Neural crest cell (in vitro differentiated cells): ENCODE measurements at places on chromosomes 2 and 18. TPM values are rescaled to one million over a fixed set of nuclear protein-coding genes. Genes with fewer than 3 reads are reported as not detected.
A peak's percentile ranks its signal among the peaks of the same experiment; 100 is the strongest.

Gene ORC4
- total RNA-seq, result 63.9 and 65.1 TPM in 2 replicates

DNA sequence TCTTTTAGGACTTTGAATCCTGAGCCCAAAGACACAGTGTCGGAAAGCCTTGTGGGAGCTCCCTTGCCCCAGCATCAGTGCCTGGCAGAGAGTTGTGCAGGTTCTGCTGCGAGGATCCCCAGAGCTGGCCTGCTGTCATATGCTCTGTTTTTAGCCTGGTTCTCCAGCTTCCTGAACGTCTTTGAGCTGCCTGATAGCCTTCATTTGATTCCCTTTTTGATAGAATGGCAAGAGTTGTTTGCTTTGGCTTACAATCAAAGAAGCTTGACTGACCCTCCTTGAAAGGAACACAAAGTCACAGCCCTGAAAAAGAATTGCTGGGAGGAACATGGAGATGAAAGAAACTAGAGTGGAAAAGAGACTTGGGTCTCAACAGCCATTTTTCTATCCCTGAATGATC lies 95.4 kb downstream of the C1QL2 start:
- no peak overlapping the region for H3K4me3 ChIP-seq
- no peaks in the 10 kb centered on the region for H3K4me1 ChIP-seq
- DNase-seq, result no peak
- H3K27ac ChIP-seq, result no peak overlapping the region
- H3K36me3 ChIP-seq, result no peaks in the 10 kb centered on the region
- H3K27me3 ChIP-seq, result peaks cover 26% of the 10 kb centered on the region

GRCh38 chr18:52287151-52287550 lies 52.8 kb upstream of the DCC start:
- H3K4me1 ChIP-seq, result no peaks in the 10 kb centered on the region
- H3K27ac ChIP-seq, result no peak overlapping the region
- no peak for DNase-seq
- H3K36me3 ChIP-seq, result no peaks in the 10 kb centered on the region
- H3K4me3 ChIP-seq, result no peak overlapping the region

DNA sequence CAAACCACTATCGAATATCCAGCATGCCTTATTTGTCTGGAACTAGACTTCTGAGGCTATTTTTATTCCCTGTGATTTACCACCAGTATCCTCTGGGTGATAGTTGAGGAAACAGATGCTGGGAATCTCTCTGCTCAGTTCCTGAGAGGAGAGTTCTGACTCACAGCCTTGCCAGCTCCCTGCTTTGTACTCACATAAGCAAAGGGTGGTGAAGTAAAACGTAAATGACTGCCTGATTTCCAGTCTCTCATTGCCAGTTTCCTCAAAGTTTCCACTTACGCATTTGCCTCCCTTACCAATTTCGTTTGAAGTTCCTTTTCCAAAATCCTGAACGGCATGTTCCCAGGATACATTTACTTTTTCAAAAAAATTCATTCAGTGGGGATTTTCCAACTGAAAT lies 69.2 kb upstream of the HNRNPA3 start:
- peaks cover 56% of the 10 kb centered on the region for H3K27me3 ChIP-seq
- H3K4me1 ChIP-seq, result peaks cover 5% of the 10 kb centered on the region
- no peak overlapping the region for H3K4me3 ChIP-seq
- H3K36me3 ChIP-seq, result no peaks in the 10 kb centered on the region

GRCh38 chr2:224751996-224752698 lies 36.0 kb upstream of the CCDC195 start:
- no peaks in the 10 kb centered on the region for H3K27me3 ChIP-seq
- no peak for DNase-seq
- no peaks in the 10 kb centered on the region for H3K4me1 ChIP-seq
- H3K36me3 ChIP-seq, result peaks cover 7% of the 10 kb centered on the region

GRCh38 chr18:63869851-63870250 lies 17.7 kb upstream of the SERPINB2 start:
- DNase-seq, result no peak

Gene RFX8
- total RNA-seq, result 0.44 and 0.48 TPM in 2 replicates

Gene OSR1
- total RNA-seq, result 0.33 and 0.45 TPM in 2 replicates

Gene ECEL1
- 42.9 and 43.9 TPM in 2 replicates for total RNA-seq

Gene TUBB8B
- total RNA-seq, result not detected in 2 replicates

- H3K36me3 ChIP-seq, result no peaks in the 10 kb centered on the region
- peaks cover 15% of the 10 kb centered on the region for H3K4me1 ChIP-seq
- no peaks in the 10 kb centered on the region for H3K27me3 ChIP-seq
- no peak overlapping the region for H3K27ac ChIP-seq
These were observed 8.7 kb upstream of the CRYGA start for GRCh38 chr2:208172125-208172524.

Gene RUFY4
- total RNA-seq, result not detected in 2 replicates

Gene CYB5A
- 38.1 and 46.5 TPM in 2 replicates for total RNA-seq

- H3K4me3 ChIP-seq, result no peak overlapping the region
- H3K4me1 ChIP-seq, result peaks cover 3% of the 10 kb centered on the region
- no peak for DNase-seq
- H3K27me3 ChIP-seq, result peaks cover 16% of the 10 kb centered on the region
These were observed 5.1 kb downstream of the SPATA3 start for GRCh38 chr2:231001036-231001435.

GRCh38 chr18:52422985-52423601 lies 83.1 kb downstream of the DCC start:
- H3K27me3 ChIP-seq, result no peaks in the 10 kb centered on the region
- H3K27ac ChIP-seq, result no peak overlapping the region
- DNase-seq, result no peak
- H3K4me3 ChIP-seq, result no peak overlapping the region

DNA sequence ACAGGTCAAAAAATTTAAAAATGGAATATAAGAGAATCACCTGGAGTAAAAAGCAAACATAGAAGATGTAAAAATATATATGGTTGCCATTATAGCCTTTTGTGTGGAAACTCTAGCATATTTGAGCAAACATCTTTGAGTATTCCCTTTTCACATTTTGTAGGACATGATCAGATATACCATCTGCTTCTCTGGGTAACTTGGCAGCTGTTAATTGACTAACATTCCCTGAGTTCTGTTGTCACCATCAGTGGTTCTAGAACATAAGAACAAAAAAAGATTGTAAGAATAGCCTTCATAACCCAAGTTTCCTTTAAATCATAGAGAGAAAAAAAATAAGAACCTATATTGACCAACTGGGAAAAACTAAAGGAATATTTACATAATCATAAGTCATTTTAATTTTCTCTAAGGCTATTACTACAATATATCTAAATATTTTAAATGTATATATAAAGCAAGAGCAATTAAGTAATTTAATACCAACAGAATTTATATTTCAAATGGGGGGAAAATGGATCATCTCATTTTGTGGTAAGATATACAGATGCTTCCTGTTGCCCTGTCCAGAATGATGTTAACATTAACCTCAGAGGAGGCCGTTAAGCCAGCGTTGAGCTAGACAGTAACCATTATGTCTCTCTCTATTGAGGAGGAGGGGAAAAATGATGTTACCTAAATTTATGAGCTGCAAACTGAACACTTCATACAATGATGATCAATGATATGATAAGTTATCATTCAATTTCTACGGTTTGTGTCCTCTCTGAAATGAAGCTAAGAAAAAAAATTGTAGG lies 9.8 kb upstream of the INO80D start:
- no peak overlapping the region for H3K27ac ChIP-seq
- DNase-seq, result no peak
- no peak overlapping the region for H3K4me3 ChIP-seq
- no peaks in the 10 kb centered on the region for H3K36me3 ChIP-seq
- H3K27me3 ChIP-seq, result no peaks in the 10 kb centered on the region
- H3K4me1 ChIP-seq, result peaks cover 10% of the 10 kb centered on the region

- no peak for DNase-seq
- no peak overlapping the region for H3K27ac ChIP-seq
- no peaks in the 10 kb centered on the region for H3K27me3 ChIP-seq
- no peaks in the 10 kb centered on the region for H3K4me1 ChIP-seq
- no peaks in the 10 kb centered on the region for H3K36me3 ChIP-seq
These were observed 63.3 kb upstream of the ZNF804A start for GRCh38 chr2:184534986-184535385.

DNA sequence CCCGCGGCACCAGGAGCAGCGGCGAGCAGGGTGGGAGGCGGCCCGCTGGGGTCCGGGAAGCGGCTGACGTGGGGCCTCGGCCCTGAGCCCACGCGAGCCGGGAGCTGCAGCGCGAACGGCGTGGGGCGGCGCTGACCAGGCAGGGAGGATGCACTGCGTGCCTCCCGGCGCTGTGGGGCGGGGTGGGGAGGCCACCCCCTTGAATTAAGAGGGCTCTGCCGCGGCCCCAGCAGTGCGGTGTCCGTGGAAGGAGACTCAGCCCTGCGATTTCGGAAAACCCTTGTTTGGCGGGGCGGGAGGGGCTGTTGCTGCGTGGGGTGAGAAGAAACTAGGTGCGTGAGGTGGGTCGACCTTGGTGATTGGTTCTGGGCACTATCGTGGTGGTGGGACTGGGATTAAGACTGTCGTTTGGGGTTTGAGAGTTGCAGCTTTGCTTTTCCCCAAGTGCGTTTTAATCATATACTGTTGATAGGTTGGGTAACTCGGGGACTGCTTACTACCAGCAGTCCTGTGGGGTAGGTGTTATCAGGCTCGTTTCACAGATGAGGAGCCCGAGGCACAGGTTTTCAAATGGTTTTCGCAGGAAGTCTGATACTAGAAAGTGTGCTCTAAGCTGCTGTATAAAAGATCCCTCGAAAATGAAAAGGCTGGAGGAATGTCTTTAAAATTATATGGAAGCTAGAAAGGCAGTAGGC lies 722 bp downstream of the ACSL3 start:
- peak overlapping the region; percentile 93 for H3K27ac ChIP-seq
- H3K4me1 ChIP-seq, result peaks cover 18% of the 10 kb centered on the region
- H3K4me3 ChIP-seq, result no peak overlapping the region
- no peaks in the 10 kb centered on the region for H3K36me3 ChIP-seq
- DNase-seq, result no peak

- no peaks in the 10 kb centered on the region for H3K4me1 ChIP-seq
- H3K4me3 ChIP-seq, result no peak overlapping the region
- H3K27me3 ChIP-seq, result peaks cover 9% of the 10 kb centered on the region
- H3K27ac ChIP-seq, result no peak overlapping the region
- DNase-seq, result no peak
These were observed 149.7 kb downstream of the DCC start for GRCh38 chr18:52489396-52490306.

Gene PKDCC
- 74.4 and 81.9 TPM in 2 replicates for total RNA-seq

GRCh38 chr18:8536231-8536630 lies 73.0 kb upstream of the RAB12 start:
- H3K27me3 ChIP-seq, result no peaks in the 10 kb centered on the region
- DNase-seq, result no peak
- no peak overlapping the region for H3K4me3 ChIP-seq
- H3K4me1 ChIP-seq, result peaks cover 4% of the 10 kb centered on the region
- H3K27ac ChIP-seq, result no peak overlapping the region

Gene WDR43
- 66.7 and 70.6 TPM in 2 replicates for total RNA-seq

DNA sequence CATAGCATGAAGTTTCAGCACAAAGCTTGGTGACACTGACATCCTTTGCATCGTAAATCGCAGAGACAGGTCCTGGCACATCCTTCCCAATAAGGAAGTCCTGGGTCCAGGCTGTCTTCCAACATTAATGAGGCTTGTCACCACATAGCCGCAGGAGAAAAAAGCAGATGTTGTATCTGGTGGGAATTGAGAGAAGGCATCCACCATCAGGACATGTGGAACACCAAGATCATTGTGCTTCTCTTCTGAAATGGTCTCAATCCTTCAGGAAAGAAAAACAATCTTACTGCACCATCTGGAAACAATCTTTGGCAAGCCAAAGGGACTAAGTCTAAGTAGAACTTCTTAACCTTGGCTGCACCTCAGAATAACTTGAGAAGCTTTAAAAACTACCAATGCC lies 119.0 kb upstream of the ARHGAP28 start:
- peaks cover 9% of the 10 kb centered on the region for H3K4me1 ChIP-seq
- H3K27me3 ChIP-seq, result no peaks in the 10 kb centered on the region
- H3K27ac ChIP-seq, result no peak overlapping the region
- DNase-seq, result no peak

DNA sequence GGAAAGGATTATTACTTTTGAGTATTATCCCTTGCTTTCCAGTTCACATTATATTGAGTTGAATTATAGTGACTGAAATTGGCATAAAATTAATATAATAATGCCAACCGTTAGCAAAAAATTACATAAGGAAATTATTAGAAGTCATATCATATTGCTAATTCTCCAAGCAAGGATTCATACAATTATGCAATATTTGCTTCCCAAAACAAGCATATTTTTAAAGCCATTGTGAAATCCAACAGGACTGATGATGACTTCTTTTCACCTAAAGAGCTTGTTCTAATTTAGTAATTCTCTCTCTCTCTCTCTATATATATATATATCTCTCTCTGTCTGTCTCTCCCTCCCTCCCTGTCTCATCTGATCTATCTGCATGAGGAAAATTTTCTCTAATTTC lies 283.5 kb downstream of the DSEL start:
- no peak for DNase-seq
- no peaks in the 10 kb centered on the region for H3K27me3 ChIP-seq
- no peak overlapping the region for H3K4me3 ChIP-seq
- H3K27ac ChIP-seq, result no peak overlapping the region
- peaks cover 12% of the 10 kb centered on the region for H3K4me1 ChIP-seq
- peaks cover 3% of the 10 kb centered on the region for H3K36me3 ChIP-seq

Gene CFC1
- not detected in 2 replicates for total RNA-seq

Gene GKN1
- not detected in 2 replicates for total RNA-seq

- no peak for DNase-seq
- H3K27ac ChIP-seq, result peak overlapping the region; percentile 63
- H3K27me3 ChIP-seq, result no peaks in the 10 kb centered on the region
- peaks cover 41% of the 10 kb centered on the region for H3K4me1 ChIP-seq
- no peaks in the 10 kb centered on the region for H3K36me3 ChIP-seq
- no peak overlapping the region for H3K4me3 ChIP-seq
These were observed 171.2 kb downstream of the GLI2 start for GRCh38 chr2:120906914-120907313.

DNA sequence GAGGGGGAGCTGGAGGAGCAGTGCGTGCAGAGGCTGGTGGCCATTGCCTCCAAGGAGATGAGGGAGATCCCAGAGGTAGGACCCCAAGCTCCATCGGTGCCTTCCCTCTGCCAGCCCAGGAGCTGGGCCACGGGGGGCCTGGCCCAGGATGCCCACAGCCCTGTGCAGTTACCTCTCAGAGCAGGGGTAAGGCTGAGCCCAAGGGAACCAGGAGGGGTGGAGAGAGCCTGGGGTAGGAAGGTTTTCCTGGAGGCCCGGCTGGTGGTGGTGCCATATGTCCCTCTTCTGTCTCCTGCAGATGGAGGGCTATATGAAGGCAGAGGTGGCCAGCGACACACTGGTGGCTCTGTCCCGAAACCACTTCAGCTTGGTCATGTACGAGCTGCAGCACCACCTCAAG lies 11.4 kb downstream of the MROH2A start:
- H3K4me1 ChIP-seq, result no peaks in the 10 kb centered on the region
- no peaks in the 10 kb centered on the region for H3K36me3 ChIP-seq
- no peak overlapping the region for H3K27ac ChIP-seq

Gene ELOA2
- total RNA-seq, result not detected in 2 replicates

Gene MC5R
- not detected in 2 replicates for total RNA-seq

DNA sequence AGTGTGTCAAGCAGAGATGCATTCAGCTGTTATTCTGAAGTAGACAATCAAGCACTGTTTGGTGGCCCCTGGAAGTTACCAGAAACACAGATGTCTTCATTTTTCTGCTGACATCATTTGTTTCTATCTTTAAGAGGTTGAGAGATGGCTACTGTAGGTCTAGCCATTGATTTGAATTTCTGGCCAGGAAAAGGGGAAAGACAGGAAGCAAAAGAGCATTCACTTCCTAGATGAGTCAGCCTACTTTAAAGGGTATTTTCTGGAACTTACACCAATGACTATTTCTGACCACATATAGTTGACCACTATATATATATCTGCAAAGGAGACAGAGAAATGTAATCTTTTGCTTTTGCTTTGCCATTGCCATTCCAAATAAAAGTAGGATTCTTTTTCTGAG lies 900.1 kb upstream of the SOX11 start:
- H3K27me3 ChIP-seq, result no peaks in the 10 kb centered on the region
- H3K4me3 ChIP-seq, result no peak overlapping the region
- H3K27ac ChIP-seq, result no peak overlapping the region
- peaks cover 3% of the 10 kb centered on the region for H3K4me1 ChIP-seq
